ENCODE measurements at places on chromosomes 13 and 19.

GRCh38 chr19:623974-624373 is 9.4 kb downstream of the POLRMT start:
- no peak for DNase-seq

DNA sequence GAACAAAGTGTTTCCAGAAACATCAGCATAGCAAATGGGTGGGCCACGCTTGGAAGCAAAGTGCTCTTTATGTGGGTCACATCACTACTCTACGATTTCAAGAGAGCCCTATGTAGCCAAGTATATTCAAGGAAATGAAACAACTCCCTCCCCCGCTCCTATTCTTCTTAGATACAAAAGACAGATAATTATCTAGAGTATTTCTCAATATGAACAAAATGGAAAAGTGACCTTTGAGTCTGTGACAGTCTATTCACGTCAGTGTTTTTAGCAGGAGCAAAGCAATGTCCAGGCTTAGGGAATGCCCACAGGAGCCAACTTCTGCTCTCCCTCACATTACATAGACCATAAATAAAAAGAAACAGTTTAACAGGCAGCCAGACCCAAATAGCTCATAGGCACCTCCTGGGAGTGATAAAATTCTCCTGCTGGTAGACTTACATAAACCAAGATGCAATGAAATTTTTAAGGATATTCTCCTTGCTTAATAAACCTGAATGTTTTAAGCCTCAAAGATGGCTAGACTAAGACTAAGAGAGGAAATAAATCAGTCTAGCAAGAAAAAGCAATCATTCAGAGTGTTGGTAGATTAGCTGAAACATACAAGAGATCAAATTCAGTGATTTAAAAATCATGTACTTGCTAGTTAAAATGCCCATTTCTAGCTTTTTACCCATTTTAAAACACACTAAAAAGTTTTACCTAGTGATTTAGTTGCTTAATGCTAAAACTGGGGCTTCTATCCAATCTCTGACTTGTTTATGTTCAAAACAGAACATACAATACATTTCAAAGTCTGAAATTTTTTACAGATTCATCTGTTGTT is 182.8 kb downstream of the RGCC start:
- no peak for DNase-seq

DNA sequence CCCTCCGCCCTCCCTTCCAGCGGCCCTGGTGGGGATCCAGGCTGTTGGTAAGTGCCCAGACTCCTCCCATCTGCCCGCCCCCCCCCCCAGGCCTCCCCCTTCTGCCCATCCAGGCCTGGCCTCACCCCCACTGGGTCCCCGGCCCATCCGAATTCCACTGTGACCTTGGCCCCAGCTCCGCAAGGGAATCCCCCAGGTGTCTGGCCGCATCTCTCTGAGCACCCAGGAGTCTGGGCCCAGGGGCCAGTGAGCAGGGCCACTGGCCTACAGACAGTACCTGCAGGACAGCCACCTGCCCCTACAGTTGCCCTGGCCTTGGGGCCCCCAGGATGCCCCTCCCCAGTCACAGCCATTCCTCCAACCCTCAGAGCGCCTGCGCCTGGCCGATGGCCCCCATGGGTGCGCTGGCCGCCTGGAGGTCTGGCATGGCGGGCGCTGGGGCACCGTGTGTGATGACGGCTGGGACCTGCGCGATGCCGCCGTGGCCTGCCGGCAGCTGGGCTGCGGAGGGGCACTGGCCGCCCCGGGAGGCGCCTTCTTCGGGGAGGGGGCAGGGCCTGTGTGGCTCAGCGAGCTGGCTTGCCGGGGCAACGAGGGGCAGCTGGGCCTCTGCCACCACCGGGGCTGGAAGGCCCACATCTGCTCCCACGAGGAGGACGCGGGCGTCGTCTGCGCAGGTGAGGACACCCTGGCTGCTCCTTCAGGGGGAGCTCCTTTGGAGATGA is 912 bp downstream of the SSC5D start:
- no peak for DNase-seq

DNA sequence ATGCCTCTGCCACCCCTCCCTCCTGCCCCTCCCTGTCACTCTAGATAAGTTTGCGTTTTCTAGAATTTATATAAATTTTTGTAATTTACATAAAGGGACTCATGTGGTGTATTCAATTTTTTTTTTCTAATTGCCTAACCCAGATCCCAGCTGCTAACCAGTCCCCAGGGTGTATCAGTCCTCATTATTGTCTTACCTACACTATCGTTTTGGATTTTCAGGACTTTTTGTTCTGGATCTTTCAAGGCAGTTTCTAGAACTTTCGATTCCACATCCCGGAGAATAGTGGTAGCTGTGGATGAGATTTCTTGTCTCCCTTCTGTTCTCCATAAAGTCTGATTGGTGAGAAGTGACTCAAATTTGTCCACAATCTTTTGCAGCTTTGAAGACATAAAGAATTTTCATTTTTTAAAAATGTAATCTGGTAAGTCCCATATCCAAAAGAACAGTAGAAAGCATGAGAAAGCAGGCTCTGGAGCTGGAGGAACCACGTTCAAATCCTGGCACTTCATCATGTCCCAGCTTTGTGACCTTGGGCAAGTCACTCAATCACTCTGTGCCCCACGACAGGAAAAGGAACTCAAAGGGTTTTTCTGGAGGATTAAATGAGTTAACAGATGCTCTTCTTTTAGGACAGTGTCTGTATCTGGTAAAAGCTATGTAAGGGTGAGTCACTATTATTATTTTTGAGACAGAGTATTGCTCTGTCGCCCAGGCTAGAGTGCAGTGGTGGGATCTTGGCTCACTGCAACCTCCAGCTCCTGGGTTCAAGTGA is 19.7 kb downstream of the ADGRE3 start:
- no peak for DNase-seq

- no peak for DNase-seq
These were observed 1014.9 kb upstream of the ATXN8OS start for GRCh38 chr13:69092615-69093322.

DNA sequence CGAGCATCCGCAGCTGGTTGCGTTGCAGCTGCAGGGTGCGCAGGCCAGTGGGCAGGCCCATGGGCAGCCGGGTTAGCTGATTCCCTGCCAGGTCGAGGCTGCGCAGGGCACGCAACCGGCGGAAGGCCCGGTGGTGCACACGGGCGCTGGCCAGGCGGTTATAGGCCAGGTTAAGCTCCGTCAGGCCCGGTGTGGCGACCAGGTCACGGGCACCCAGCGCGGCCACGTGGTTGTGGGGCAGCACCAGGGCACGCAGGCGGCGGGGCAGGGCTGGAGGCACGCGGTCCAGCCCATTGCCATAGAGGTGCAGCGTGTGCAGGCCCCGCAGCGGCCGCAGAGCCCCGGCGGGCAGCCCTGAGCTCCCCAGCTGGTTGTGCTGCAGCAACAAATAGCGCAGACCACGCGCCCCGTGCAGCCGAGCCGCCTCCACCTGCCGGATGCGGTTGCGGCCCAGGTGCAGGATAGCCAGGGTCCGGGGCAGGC is 5.3 kb downstream of the PODNL1 start:
- DNase-seq, result no peak

DNA sequence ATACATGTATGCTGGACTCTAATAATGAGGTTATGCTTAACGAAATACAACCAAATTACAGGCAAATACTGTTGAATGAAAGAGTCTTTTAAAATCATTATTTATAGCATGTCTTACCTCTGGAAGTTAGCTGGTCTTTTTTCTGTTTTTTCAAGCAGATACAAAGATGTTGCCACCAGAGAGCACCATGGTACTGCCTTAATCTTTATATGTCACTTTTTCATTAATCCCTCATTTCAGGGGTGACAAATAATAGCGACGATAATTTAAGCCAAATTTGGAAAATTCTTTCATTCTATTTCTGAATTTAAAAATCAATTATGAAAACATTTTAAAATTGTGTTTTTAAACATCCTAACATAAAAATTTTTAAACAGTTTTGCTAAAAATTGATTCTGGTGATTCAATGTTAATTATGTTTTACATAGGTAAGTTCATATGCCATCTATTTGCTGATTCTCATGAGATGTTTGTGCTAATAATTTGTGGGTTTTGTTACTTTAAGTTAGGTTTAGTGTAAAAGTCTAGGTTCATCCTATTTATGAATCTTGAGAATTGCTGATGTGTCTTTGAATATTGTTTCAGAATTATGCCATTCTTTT is 379.3 kb upstream of the SGCG start:
- no peak for DNase-seq

GRCh38 chr19:45772130-45772840 is 3.2 kb upstream of the SIX5 start:
- no peak for DNase-seq

DNA sequence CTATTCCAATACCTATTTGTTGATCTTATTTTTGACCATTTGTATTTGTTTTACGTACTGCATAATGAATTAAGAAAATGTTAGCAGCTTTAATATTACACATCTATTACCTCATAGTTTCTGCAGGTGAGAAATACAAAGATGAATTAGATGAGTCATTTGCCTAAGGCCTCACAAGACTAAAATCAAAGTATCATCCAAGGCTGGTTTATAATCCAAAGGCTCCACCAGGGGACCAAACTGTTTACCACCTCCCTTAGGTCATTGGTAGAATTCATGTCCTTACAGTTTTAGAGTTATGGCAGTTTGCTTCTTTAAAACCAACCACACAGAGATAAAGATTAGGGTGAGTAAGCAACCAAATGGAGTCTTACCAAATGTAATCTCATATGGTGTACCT is 848.1 kb downstream of the SLITRK6 start:
- DNase-seq, result no peak
